ENCODE measurements at places on chromosomes 2 and 18. TPM values are rescaled to one million over a fixed set of nuclear protein-coding genes. Genes with fewer than 3 reads are reported as not detected.

KLHL29 gene
- 4.6 TPM for polyA plus RNA-seq

- DNase-seq = no peak
Observed at GRCh38 chr2:79993144-79993543, 311.4 kb downstream of the LRRTM1 start.

GRCh38 chr2:237482485-237482884, 4.6 kb upstream of the MLPH start:
- no peak for DNase-seq

NOP58 gene
- polyA plus RNA-seq = 21.7 TPM
